D341Med (cell line): ENCODE measurements at places on chromosomes 12 and 14.

DNA sequence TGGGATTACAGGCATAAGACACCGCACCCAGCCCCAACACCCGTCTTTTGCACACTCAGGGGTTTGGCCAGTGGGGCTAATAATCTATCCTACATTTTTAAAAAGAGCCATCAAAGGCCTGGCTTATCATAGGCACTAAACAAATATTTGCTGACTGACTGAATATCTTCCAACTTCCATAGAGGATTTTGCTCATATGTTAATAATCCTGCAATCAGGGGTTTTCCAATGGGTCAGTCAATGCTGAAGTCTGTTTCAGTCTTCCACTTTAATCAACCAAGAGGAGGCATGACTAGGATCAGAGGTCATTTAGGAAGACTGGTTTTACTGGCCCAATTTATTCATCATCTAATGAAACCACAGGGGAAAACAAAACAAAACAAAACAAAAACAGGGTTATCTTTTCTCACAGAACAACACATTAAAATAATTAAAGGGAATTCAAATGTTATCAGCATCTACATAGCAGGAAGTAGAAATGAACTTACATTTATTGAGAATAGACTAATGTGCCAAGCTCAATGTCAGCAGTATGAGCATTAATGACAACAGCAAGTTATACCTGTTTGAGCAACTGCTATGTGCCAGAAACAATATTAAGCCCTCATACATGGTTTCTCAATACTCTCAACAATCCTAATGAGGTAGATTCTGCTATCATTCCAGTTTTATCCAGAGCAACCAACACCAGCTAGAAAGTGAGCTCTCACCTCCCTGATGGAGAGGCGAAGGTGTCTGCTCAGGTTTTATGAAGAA lies 372.2 kb downstream of the EGLN3 start:
- DNase-seq: no peak

DNA sequence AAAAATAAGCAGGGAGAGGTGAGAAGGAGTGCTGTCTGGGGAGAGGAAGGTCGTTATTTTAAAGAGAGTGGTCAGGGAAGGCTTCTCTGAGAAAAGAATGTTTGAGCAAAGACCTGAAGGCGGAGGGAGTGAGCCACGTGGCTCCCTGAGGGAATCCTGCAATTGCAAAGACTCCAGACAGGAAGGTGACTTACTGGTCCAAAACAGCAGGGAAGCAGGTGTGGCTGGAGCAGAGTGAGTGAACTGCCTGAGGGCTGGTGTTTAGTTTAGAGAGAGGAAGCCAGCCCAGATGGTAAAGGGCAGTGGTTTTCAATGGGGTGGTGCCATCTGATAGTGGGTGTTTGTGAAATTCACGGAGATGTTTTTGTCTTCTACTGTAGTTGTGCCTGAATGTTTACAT lies 58.8 kb upstream of the LTA4H start:
- DNase-seq: no peak

- no peak for DNase-seq
Measured at GRCh38 chr14:75578786-75579337, 442 bp downstream of the FLVCR2 start.

DNA sequence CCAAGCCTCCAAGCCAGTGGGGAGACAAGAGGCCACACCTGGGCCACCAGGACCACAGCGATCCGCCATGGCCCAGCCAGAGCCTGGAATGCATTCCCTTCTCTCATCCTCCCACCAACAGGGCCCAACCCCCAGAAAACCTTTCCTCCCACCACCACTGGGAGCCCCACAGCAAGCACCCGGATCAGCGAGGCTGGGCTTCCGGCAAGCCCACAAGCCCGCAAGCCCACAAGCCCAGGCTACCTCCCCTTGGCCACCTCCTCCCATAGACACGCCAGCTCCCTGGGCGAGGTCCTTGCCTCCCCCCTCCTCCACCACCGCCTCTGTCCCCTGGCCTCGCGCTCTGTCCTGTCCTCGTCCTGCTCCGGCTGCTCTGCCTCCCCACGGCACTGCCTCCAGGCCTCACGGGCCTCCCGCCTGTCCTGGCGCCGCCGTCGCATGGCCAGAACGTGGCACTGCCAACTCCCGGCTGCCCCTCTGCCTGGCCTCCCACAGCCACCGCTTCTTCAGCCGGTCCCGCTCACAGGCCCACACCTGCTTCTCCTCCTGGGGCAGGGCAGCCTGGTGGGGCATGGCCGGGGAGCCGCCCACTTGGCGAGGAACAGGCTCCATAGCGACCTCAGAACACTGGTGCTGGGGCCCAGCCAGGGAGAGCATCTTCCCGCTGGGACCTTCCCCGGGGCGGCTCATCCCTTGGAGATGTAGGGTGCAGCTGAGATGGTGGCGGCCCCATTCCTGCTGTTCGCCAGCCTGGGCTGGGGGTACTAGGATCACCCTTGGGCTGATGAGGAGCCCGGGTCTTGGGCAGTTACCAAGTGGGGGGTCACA lies 5.6 kb downstream of the CDK2AP1 start:
- no peak for DNase-seq

- DNase-seq: no peak
Measured at GRCh38 chr12:120119271-120119973, 2.9 kb upstream of the RAB35 start.

- DNase-seq: no peak
Measured at GRCh38 chr14:38197001-38197783, 10.5 kb upstream of the SSTR1 start.
